Central memory CD8-positive, alpha-beta T cell (primary cell): ENCODE measurements at places on chromosomes 1 and 21.

GRCh38 chr1:93475681-93476080 lies 27.8 kb downstream of the FNBP1L start:
- no peak for DNase-seq

- DNase-seq, result no peak
Observed at GRCh38 chr21:15211491-15212133, 146.8 kb upstream of the NRIP1 start.

GRCh38 chr1:80359666-80360065 lies 1353.1 kb upstream of the ADGRL4 start:
- no peak for DNase-seq

DNA sequence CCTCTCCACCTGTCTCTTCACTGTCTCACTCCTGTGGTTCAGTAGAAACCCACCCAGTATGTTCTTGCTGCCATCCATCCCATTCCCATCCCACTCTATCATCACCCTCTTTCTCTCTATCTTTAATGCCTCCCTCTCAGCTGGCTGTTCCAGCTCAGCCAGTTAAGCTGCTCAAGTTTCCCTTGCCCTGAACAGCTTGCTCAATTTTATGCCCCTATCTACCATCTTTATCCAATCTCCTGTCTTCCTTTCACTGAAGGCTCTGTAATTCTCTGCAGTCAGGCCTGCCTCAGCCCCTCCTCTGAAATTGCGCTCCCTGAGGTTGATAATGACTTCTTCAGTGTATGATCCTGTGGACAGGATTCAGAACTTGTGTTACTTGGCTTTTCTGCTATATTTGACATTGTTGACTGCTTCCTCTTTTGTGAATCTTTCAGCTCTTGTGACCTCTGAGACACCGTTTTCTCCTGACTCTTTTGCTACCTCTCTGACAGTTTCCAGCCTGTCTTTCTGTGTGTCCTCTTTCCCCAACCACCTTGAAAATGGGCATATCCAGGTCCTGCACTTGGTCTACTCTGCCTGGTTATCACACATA lies 13.9 kb upstream of the BCAR3 start:
- no peak for DNase-seq

DNA sequence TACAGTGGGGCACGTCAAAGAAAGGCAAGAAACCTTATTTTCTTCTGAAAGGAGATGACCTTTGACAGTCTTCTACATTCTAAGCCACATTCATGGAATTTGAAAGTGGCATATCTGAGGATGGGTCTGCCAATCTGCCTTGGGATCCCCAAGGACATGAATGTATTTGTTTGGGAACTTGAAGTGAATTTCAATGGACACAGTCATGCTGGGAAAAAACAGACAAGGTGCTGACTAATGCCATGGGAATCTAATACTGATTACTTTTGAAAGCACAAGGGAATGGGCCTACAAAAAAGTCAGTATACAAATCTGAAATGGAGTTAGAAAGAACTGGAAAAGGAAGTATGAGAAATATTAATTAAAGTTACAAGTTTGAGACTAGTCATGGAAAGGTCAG lies 128.8 kb downstream of the KCNJ6 start:
- no peak for DNase-seq

DNA sequence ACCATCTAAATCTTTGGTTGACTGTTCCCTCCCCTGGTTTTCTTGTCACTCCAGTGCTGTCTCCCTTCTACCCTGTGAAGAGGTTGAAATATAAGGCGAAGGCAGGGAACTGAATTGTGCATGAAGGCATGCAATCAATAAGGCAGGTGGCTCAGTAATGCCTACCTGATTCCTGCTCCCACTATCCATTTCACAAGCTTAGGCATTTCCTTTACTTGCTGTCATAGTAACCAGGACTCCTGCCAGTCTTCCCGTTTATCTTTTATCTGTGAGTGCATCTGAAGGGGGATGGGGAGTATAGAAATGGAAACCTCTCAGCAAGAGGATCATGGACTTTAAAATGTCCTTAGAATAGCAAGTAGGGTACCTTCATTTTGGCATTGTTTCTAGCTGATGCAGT lies 40.5 kb downstream of the MRPS6 start:
- no peak for DNase-seq
